ENCODE measurements at places on chromosomes 5 and 9.

DNA sequence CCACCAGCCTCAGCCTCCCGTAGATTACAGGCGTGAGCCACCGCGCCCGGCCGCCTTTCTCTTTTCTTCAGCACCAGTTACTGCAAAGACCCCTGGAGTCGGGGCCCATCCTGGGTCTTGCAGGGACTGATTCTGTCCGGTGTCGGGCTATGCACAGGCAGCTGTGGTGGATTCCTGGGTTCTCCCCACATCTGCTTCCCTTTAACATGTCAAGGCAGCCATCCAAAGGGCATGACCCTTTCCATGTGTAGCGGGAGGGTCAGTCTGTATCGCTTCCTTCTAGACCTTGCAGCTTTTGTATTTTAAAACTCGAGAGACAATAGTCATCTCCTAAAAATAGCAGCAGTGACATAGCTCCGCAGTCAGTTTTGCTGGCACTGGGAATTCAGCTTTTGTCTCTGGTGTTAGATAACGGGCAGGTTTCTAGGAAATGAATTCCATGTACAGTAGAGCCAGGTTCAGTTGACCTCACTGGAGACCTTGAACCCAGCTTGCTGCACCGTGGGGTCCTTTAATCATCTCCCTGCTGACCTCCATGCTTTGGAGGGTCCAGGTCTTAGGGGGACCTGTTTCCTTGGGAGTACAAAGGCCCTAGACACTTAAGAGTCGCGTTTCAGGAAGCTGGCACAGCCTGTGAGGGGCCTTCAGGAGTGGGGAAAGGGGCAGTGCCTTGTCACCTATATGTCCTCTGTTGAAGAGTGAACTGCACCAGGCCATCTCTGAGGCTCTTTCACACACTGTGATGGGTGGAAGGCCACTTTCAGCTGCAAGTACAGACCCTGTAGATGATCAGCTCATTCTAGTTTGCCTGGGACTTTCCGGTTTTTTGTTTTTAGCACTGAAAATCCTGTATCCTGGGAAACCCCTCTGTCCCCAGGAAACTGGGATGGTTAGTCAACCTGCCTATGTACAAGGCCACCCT lies 13.8 kb downstream of the ANKRD33B start:
- no peak for DNase-seq

GRCh38 chr9:111937781-111938426 lies 41.3 kb downstream of the UGCG start:
- peak; percentile 61 for DNase-seq

GRCh38 chr9:21862871-21863270 lies 60.4 kb downstream of the MTAP start:
- no peak for DNase-seq

- no peak for DNase-seq
Measured at GRCh38 chr9:128528445-128529160, 23.8 kb upstream of the SPTAN1 start.

GRCh38 chr9:132564526-132564925 lies 17.9 kb upstream of the BARHL1 start:
- no peak for DNase-seq

DNA sequence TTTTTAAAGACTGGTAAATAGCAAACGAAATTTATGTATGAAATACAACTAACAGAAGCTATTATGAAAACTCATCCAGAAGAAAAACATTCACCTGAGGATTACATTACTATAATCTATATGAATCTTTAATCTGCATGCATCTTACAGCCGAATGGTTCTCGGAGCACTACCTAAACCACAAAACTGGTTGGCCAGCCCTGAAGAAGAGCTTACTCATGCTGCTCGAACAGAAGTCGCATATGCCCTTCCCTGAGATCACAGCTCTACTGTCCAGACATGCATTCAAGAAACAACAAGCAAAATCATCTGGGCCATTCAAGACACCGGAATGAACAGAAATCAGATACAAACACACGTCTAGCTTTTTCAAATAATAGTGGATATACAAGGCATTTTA lies 931.0 kb upstream of the DMAC1 start:
- DNase-seq = no peak

DNA sequence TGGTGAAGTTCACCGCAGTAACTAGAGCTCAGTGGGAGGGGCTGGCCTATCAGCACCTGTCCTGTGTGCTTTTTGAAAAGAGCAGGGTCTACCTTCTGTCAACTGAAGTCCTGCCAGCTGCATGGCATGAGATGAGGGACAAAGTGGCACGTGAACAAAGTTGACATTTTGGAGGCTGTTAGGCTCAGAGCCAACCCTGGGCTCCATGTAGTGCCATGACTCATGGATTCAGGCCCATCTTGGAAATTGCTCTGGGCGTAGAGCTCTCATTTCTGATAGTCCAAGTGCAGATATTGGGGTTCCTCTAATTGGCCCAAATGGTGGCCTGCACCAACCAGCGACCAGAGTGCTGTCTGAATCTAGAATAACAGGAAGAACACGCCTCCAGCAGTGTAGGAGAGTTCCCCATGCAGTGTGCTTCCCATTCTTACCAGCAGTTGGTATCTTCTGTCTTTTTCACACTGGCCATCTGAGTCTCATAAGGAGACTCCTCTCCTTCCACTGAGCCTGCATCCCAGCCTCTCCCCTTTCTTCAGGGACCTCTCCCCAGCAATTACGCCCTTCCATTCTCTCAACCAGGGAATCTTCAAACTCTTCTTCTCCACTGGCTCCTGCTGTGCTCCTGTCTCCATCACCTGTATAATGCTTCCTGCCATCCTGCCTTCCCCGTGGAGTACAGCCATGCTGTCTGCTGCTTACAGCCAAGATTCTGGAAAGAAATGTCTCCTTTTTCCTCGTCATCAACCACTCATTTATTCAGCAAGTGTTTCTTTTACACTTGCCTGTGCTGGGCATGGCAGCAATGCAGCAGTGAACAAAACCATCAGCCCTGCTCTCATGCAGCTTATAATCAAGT lies 30.4 kb downstream of the IRF1 start:
- no peak for DNase-seq
